Activated T-cell treated with anti-CD3 and anti-CD28 coated beads, Interleukin-2, amount 50 U/mL, for 48 hours (primary cell): ENCODE measurements at places on chromosomes 6 and 20.

DNA sequence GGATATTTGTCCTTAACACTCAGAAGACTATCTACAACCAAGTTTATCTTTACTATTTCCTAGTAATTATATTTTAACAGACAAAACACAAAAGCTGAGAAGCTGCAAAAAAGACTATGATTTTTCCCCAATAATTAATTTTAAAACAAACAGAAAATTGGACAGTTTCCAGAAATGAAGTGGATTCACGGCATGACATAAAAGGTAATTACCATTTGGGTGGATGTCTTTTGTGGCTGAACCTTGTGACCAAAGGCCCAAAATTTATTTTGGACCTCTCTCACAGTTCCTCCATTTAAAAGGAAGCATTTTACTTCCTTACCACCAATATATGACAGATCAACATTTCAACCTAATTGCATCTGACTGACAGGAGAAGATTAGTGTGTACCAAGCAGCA lies 90.2 kb downstream of the GMDS start:
- no peak for DNase-seq

DNA sequence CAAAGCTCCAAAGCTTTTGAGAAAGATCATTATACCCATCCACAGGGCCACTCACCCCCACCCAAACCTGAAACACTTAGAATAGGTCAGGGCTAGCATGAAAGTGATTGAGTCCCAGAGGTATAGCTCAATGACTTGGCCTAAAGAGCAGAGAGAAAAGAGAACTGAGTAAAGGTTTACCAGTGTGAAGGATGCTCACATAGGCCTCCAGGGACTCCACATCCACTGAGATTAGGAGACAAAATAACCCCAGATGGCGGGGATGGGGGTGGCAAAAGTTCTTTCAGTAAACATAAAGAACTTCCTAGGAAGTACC lies 12.2 kb downstream of the SAYSD1 start:
- no peak for DNase-seq

DNA sequence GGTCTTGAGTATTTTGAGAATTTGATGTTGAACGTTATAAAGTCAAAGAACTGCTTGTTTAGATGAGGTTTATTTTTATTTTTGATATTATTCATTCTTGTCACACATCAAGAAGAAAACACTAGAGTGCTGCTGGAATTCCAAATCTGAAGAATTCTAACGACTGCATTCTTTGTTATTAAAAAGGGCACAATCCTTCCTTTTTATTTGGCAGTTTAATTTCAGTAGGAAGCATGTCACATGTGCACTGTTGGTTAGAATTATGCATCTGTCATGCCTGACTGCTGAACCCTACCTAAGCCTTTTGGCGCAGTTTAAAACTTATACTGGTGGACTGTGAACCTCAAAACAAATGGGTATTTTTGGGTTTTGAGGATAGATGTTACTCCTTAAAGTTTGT lies 4.0 kb downstream of the ID4 start:
- no peak for DNase-seq

DNA sequence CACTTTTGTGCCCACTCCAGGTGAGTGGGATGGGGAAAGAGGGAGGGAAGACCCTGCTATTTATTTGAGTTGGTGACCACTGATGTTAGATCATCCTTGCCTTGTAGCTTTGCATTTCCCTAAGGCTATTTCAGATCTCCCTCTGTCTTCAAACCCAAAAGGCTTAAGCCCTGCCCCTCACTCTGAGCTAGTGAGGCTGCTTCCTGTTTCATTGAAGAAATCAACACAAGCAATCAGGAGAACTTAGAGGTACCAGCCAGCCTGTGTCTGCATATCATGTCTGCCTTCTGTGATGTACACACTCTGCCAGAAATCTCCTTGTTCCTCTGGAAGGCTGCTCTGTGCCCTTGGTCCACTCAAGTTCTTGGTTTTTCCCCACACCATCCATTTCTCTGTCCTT lies 135.3 kb downstream of the ARID1B start:
- no peak for DNase-seq

GRCh38 chr6:99119109-99120031 lies 171.6 kb upstream of the FBXL4 start:
- DNase-seq, result no peak

- no peak for DNase-seq
Measured at GRCh38 chr20:1337441-1337840, 8.5 kb upstream of the SDCBP2 start.

DNA sequence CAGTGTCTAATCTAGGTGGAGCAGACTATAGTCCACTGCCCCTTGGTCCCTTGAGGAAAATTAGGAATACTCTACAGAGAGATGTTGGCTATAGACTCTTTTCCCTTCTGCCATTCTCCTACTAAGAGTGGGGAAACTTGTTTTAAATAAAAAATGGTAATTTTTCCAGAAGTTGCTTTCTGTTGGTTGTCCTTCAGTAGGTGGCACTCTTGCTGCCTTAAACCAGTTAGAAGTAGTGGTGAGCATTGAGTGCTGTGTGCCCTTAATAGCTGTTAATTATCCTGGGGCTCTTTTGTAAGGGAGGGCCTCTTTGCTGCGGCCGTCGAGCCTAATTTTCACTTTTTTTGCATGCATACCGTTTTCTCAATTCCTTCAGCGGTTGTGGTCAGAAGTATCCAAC lies 2.8 kb downstream of the CMTR1 start:
- no peak for DNase-seq

DNA sequence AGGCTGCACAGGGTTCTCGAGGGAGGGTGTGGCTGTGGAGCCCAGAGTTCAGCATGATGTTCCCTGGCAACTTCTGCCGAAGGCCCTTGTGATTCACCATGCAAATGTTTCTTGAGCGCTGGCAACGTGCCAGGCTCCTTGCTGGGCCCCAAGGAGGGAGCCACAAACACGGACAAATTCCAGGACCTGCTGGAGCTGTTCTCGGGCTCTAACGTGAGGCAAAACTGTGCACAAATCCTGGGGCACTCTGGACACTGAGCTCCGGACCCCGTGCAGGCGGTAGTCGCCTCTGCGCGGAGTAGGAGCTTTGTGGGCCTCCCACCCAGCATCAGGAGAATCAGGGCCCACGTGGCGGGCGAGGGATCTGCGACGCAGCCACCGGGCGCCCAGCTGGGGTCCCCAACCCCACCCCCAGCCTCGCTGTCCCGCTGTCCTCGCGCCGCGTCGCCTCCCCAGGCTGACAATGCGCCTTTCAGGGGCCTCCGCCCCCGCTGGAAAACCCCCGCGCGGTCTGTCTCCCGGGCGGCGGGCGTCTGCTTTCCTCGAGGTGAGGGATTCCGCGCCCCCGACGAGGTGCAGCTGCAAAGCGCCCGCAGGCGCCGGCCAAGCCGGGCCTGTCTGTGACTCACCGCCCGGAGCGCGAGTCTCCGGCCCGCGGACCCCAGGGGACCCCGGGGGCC lies 31.7 kb upstream of the SCUBE3 start:
- no peak for DNase-seq

- DNase-seq, result no peak
Measured at GRCh38 chr20:50788045-50788991, 6.5 kb upstream of the BCAS4 start.

DNA sequence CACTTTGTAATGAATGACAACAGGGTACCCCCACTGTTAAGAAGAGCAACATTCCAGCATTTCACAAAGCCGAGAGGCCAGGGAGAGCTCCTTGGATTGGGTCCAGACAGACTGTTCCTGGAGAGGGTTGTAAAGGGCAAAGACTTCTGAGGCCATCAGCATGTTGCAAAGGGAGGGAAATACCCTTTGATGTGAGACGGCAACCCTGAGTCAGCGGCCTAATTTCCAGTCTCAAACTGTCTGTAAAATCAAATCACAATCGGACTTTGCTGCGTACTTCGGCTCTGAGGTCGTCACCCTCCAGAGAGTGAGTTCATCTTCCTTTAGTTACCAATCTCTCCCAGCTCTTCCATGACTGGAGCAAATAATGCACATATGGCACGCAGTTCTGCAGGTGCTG lies 101.0 kb upstream of the DTNBP1 start:
- DNase-seq, result no peak

- DNase-seq, result no peak
Measured at GRCh38 chr6:22828179-22829062, 259.1 kb downstream of the HDGFL1 start.

DNA sequence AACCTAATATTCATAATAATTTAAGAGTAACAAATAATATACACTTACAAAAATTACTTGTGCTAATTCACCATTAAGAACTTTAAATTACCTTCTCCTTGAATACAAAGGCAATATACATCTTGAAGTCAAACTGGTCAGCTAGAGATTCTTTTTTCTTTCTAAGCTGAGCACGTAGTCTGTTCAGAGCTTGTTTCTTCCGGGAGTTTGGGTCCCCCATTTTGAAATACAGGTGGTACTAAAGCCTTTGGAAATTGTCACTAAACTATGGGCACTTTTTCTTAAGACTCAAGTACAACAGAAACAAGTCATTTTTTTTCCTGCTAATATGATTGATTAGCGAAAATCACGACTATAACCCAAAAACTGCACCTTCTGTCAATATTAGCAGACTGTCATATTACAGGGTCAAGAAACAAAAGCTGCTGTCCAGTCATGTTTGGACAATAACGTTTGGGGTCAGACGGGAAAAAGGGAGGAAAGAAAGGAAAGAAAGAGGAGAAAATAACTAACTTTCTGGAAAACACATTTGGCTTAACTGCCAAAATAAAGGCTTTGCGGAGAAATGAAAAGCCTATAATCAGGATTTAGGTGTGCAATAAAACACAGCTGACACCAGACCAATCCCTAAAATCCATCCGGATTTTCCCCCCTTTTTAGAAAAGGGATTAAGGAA lies 367 bp downstream of the C6orf62 start:
- DNase-seq, result no peak

GRCh38 chr6:11136809-11137208 lies 25.3 kb upstream of the ERVFRD-1 start:
- DNase-seq, result no peak

GRCh38 chr6:126033696-126034095 lies 47.4 kb downstream of the TRMT11 start:
- no peak for DNase-seq

DNA sequence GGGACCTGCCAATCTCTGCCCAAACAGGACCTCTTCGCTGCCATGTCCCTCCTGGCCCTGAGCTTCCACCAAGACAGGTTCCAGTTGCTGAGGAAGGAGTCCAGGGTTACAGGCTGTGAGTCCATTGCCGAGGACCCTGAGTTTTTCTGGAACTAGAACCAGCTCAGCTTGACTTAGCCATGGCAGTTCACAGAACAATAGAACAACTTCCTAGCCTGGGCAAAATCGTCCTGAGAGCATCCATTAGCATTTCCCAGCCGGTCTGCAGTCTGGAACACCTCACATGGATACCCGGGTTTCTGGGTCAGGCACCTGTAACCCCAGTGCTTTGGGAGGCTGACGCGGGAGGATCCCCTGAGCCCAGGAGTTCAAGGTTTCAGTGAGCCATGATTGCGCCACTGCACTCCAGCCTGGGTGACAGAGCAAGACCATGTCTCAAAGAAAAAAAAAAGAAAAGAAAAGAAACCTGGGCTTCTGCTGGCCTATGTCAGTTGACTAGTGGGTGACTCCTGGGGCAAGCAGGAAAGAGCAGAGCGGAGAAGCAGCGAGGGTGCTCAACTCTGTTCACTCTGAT lies 90.3 kb downstream of the TCP11 start:
- no peak for DNase-seq

GRCh38 chr20:45909817-45910669 lies 1.9 kb downstream of the PLTP start:
- DNase-seq, result no peak

DNA sequence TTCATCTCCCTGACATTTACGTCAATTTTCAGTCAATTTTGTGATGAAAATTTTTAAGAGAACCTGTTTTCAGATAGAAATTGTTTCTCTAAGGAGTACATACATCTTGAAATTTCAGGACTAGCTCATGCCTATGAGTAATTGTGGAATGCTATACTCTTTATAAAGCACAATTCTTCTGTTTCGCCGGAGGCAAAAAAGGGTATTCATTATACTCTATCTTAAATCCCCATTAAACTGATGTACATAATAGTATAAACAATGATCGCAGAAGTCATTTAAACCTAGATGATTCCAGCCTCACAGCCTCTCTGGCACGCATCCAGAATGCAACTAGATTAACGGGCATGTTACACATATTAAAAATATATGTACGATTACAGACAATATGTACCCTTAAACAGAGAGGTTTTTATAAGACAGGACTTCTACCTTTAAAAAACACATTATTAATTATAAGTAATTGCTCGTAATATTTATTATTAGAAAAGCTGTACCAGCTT lies 62.6 kb downstream of the NRSN1 start:
- no peak for DNase-seq

GRCh38 chr6:36873115-36873514 lies 1.5 kb downstream of the PPIL1 start:
- no peak for DNase-seq

DNA sequence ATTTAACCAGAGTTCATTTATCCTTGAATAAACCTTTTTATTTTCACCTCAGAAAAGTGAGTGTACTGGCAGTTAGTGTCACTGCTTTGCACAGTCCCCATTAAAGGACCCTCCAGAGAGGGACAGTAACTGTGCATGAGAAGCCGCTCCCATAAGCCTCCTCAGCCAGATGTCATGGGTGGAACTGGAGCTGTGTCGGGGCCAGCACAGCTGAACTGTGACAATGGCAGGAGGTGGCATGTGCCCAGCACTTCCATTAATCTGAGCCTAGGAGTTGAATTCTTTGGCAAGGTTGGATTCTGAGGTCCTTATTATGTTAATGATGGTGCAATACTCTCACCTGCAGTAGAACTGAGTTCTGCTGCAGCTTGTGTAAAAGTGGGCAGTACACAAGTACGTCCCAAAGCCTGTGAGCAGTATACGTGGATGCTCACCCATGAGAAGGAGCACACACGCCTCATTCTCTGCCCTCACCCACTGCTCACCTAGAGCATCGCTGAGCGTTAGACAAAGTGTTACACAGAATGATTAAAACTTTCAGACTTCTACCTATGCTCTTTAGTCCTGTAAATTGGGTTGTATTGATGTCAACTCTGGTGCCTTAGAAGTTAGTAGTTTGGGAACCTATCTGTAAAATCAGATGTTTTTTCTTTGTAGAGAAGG lies 11.9 kb upstream of the CSE1L start:
- DNase-seq, result no peak

GRCh38 chr6:7058250-7058923 lies 49.4 kb upstream of the RREB1 start:
- peak; percentile 33 for DNase-seq

DNA sequence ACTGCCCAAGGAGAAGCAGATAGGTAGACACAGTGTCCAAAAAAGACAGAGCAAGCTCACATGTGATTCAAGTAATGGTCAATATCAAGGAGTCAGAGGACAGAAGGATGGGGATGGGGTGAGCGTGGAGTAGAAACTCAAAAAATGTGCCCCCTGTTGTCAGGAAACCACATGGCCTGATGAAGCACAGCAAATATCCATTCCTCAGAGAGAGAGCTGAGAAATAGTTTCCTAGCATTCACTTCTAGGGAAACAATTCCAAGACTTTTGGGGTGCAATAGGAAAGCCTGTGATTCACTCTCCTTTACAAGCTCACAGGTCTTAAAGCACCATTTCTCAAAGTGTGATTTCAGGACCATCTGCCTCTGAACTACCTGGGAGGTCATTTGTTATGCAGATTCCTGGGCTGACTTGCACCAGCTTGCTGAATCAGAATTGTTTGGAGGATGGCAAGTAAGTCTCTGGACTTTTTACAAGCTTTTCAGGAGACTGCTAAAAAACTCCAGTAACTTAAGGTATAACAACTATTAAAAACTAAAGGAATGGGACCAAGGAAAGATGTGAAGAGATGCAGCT lies 432.8 kb downstream of the HDGFL1 start:
- no peak for DNase-seq
